ENCODE measurements at places on chromosomes 4 and X. TPM values are rescaled to one million over a fixed set of nuclear protein-coding genes. Genes with fewer than 3 reads are reported as not detected.

The AREG gene
- total RNA-seq, result 4.9 TPM

The MID1 gene
- 4.9 TPM for total RNA-seq

The UGT2B15 gene
- total RNA-seq, result 14.0 TPM

The MMGT1 gene
- 4.6 TPM for total RNA-seq

The RIPPLY1 gene
- total RNA-seq, result not detected

The RBM3 gene
- 184 TPM for total RNA-seq

The KIF4A gene
- total RNA-seq, result not detected

The ZNF518B gene
- total RNA-seq, result 2.3 TPM

The MAGEB1 gene
- total RNA-seq, result not detected

The SLC38A5 gene
- 83.8 TPM for total RNA-seq

The MAGEA10 gene
- total RNA-seq, result not detected

The AVPR2 gene
- 0.66 TPM for total RNA-seq

The SPOCK3 gene
- not detected for total RNA-seq

DNA sequence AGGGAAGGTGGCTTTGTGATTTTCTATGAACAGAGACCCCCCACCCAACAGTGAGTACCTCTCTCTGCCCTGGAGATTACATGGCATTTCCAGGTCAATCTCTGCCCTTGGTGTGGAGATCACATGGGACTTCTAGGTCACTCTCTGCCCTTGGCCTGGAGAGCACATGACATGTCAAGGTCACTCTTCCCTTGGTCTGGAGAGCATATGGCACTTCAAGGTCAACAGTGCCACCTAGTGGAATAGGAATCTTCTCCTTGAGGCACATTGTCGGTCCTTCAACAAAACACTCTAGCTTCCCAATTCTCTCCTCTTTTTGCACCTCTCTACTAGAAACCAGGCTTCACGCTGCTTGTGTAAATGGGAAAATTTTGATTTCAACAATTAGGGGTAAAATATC is 66.2 kb upstream of the TACR3 start:
- no peak overlapping the region for H3K27ac ChIP-seq
- no peaks in the 10 kb centered on the region for H3K36me3 ChIP-seq
- no peaks in the 10 kb centered on the region for H3K27me3 ChIP-seq
- H3K4me1 ChIP-seq, result no peaks in the 10 kb centered on the region
- no peak for DNase-seq
- H3K4me3 ChIP-seq, result no peak overlapping the region

DNA sequence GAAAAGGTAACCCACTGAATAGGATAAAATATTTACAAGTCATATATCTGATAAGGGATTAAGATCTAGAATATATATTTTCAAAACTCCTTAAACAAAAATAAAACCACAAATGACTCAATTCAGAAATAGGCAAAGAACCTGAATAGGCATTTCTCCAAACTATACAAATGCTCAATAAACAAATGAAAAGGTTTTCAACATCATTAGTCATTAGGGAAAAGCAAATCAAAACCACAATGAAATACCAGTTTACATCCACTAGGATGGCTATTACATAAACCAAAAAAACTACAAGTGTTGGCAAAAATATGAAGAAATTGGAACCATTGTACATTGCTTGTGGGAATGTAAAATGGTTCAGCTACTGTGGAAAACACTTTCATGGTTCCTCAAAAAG is 167.0 kb upstream of the GALNT7 start:
- peaks cover 6% of the 10 kb centered on the region for H3K4me1 ChIP-seq
- H3K27me3 ChIP-seq, result no peaks in the 10 kb centered on the region
- H3K36me3 ChIP-seq, result no peaks in the 10 kb centered on the region
- H3K27ac ChIP-seq, result no peak overlapping the region
- DNase-seq, result no peak
- no peak overlapping the region for H3K4me3 ChIP-seq

DNA sequence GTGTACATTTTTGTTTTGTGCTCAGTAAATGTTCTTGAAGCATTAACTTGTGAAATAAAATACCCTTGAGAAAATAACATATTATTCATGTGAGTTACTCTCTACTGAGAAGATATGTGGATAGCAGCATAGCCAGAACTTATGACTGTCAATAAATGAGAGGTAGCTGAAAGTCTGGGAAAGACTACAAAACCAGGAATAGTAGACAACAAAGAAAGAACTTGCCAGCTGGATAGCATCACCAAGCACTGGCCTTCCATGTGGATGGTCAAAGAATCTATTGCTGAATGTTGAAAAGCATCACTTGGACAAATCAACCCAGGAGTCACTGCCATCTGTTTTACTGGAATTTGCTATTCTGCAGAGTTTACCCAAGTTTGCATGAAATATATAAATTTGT is 650.0 kb upstream of the HTR2C start:
- H3K4me3 ChIP-seq, result no peak overlapping the region
- H3K27me3 ChIP-seq, result no peaks in the 10 kb centered on the region
- DNase-seq, result no peak

- no peaks in the 10 kb centered on the region for H3K27me3 ChIP-seq
- H3K4me3 ChIP-seq, result no peak overlapping the region
- H3K27ac ChIP-seq, result no peak overlapping the region
- H3K36me3 ChIP-seq, result no peaks in the 10 kb centered on the region
- DNase-seq, result no peak
- H3K4me1 ChIP-seq, result no peaks in the 10 kb centered on the region
Measured at GRCh38 chr4:111066447-111066846, 443.6 kb upstream of the PITX2 start.

DNA sequence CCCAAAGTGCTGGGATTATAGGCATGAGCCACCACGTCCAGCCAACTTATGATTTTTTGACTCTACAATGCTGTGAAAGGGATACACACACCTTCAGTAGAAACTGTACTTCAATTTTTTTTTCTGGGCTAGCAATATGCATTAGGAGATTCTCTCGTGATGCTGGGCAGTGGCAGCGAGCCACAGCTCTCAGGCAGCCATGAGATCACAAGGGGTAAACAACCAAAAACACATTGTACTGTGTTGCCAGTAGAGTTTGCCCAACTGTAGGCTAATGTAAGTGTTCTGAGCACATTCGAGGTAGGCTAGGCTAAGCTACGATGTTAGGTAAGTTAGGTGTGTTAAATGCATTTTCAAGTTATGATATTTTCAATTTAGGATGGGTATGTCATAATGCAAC is 25.7 kb downstream of the RAB33A start:
- H3K27me3 ChIP-seq, result no peaks in the 10 kb centered on the region
- no peaks in the 10 kb centered on the region for H3K36me3 ChIP-seq
- H3K27ac ChIP-seq, result no peak overlapping the region
- DNase-seq, result no peak
- no peaks in the 10 kb centered on the region for H3K4me1 ChIP-seq

- no peak overlapping the region for H3K27ac ChIP-seq
- no peaks in the 10 kb centered on the region for H3K4me1 ChIP-seq
- no peak overlapping the region for H3K4me3 ChIP-seq
- no peaks in the 10 kb centered on the region for H3K36me3 ChIP-seq
- DNase-seq, result no peak
- no peaks in the 10 kb centered on the region for H3K27me3 ChIP-seq
Measured at GRCh38 chr4:78218260-78218659, 161.1 kb downstream of the FRAS1 start.

- no peak overlapping the region for H3K4me3 ChIP-seq
- H3K4me1 ChIP-seq, result no peaks in the 10 kb centered on the region
- no peaks in the 10 kb centered on the region for H3K27me3 ChIP-seq
Measured at GRCh38 chrX:47579537-47579936, 2.7 kb upstream of the TIMP1 start.

DNA sequence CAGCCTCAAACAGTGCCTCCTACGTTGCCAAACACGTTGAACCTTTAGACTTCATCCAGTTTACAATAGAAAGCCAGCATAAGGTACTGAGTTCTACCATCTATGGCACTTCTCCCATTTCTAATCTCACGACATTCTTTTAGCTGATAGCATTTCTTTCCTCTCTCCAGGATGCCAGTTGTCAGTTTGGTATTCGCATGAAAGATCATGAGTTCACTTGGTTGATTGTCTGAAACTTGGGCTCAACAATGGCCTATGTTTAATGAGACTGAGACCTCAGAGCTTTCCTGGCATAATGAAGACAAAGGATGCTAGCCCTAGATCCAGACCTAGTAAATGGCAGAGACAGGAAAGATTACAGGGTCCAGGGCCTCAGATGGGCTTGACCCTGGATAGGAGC is 69.2 kb upstream of the SPRY1 start:
- no peaks in the 10 kb centered on the region for H3K27me3 ChIP-seq
- no peak overlapping the region for H3K4me3 ChIP-seq
- H3K27ac ChIP-seq, result no peak overlapping the region
- no peaks in the 10 kb centered on the region for H3K4me1 ChIP-seq
- DNase-seq, result no peak

GRCh38 chr4:102335616-102336015 is 9.7 kb downstream of the SLC39A8 start:
- H3K4me1 ChIP-seq, result peaks cover 35% of the 10 kb centered on the region
- no peaks in the 10 kb centered on the region for H3K36me3 ChIP-seq
- H3K27me3 ChIP-seq, result no peaks in the 10 kb centered on the region
- no peak overlapping the region for H3K27ac ChIP-seq

DNA sequence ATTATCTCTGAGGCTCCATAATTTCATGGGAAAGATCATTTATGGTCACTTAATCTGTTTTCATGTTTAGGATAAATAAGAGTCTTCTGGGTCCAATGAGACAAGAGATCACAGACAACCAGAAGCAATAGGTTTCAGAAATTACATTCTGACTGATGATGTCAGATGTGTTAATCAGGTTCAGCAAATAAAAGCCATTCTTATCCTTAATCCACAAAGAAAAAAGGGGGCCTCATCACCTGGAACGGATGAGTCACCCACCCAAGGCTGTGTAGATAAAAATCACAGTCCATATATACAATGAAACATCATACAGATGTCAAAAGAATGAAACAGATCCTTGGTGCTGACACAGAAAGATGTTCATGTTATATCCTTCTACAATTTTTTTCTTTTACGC is 36.6 kb downstream of the SYTL4 start:
- no peak overlapping the region for H3K27ac ChIP-seq
- H3K27me3 ChIP-seq, result no peaks in the 10 kb centered on the region
- H3K4me1 ChIP-seq, result no peaks in the 10 kb centered on the region
- H3K36me3 ChIP-seq, result no peaks in the 10 kb centered on the region
- no peak overlapping the region for H3K4me3 ChIP-seq
- no peak for DNase-seq

GRCh38 chrX:50988649-50989048 is 78.1 kb downstream of the BMP15 start:
- H3K27ac ChIP-seq, result no peak overlapping the region
- no peak overlapping the region for H3K4me3 ChIP-seq
- H3K36me3 ChIP-seq, result no peaks in the 10 kb centered on the region
- H3K4me1 ChIP-seq, result no peaks in the 10 kb centered on the region
- no peaks in the 10 kb centered on the region for H3K27me3 ChIP-seq

DNA sequence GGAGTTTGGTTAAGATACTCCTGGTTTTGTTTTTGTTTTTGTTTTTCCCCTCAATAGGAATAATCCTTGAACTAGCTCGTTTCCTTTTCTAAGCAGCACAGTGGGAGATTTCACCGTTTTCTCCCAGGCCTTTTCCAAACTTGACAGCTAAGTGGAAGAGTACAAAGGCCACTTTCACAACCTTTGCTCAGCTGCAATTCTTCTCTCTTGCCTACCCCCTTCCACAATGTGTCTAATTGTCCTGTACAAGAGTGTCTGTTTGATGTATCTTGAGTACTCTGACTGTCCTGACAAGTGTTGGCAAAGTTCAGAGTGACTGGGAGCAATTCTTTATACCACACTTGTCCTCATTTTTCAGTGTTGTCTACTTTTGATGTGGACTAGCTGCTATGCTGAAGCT is 674.3 kb upstream of the AMOT start:
- H3K27me3 ChIP-seq, result no peaks in the 10 kb centered on the region
- H3K4me1 ChIP-seq, result no peaks in the 10 kb centered on the region
- no peaks in the 10 kb centered on the region for H3K36me3 ChIP-seq
- H3K4me3 ChIP-seq, result no peak overlapping the region
- no peak overlapping the region for H3K27ac ChIP-seq

DNA sequence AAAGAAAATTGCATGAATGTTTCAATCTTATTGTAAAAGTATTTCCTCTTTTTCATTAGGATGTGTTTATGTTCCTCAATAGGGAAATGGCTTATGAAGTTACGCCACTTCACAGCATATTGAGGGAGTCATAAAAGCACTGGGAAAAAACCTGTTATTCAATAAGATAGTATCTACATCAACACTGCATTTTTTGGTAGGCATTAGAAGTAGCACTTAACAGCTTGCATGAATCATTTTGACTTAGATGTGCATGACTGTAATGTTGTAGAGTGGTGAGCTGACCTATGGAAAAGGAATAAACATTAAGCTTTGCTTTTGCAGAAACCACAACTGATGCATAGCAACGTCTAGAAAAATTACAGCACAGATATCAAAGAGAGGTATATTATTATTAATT is 111.2 kb upstream of the GRXCR1 start:
- no peaks in the 10 kb centered on the region for H3K36me3 ChIP-seq
- no peak overlapping the region for H3K27ac ChIP-seq
- no peaks in the 10 kb centered on the region for H3K27me3 ChIP-seq
- H3K4me3 ChIP-seq, result no peak overlapping the region

DNA sequence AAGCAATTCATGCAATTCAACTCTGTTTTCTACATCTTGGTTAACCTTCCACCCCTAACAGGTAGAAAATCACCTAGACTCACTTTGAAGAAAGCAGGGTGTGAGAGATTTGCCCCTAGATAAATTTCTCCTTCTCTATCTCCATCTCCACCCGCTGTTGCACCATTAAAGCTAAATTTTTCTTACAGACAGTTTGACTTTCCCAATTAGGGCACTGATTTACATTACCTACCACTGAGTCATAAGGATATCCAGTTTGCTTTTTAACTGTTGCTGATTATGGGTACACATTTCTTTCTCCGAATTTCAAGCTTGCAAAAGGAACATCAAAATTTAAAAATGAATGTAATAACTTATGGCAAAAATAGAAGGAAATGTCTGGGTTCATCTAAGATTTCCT is 13.0 kb downstream of the SLC7A11 start:
- H3K36me3 ChIP-seq, result no peaks in the 10 kb centered on the region
- no peaks in the 10 kb centered on the region for H3K27me3 ChIP-seq
- no peak overlapping the region for H3K27ac ChIP-seq
- no peak for DNase-seq
- peaks cover 4% of the 10 kb centered on the region for H3K4me1 ChIP-seq

DNA sequence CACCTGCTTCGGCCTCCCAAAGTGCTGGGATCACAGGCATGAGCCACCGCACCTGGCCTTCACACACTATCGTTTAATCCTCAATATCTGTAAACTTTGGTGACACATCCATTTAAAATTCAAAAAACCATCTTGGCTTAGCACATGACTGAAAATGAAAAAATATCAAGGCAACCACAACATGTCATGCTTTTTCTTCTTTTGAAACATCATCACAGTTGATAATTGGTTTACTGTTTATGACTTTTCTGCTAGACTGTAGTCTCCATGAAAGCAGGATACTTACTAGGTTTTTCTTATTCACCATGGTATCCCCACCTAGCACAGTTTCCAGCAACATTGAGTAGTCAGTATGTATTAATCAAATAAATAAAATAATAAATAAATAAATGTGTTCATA is 11.0 kb downstream of the GNRHR start:
- no peak overlapping the region for H3K27ac ChIP-seq
- H3K4me3 ChIP-seq, result no peak overlapping the region
- H3K27me3 ChIP-seq, result no peaks in the 10 kb centered on the region
- H3K36me3 ChIP-seq, result no peaks in the 10 kb centered on the region
- no peaks in the 10 kb centered on the region for H3K4me1 ChIP-seq

- H3K27ac ChIP-seq, result no peak overlapping the region
- H3K36me3 ChIP-seq, result no peaks in the 10 kb centered on the region
- DNase-seq, result no peak
- no peaks in the 10 kb centered on the region for H3K4me1 ChIP-seq
- H3K4me3 ChIP-seq, result no peak overlapping the region
Measured at GRCh38 chrX:101973066-101973465, 41.2 kb upstream of the ZMAT1 start.

GRCh38 chr4:80412322-80412721 is 76.8 kb downstream of the CFAP299 start:
- no peaks in the 10 kb centered on the region for H3K4me1 ChIP-seq
- no peak overlapping the region for H3K4me3 ChIP-seq
- DNase-seq, result no peak
- H3K27ac ChIP-seq, result no peak overlapping the region
- no peaks in the 10 kb centered on the region for H3K27me3 ChIP-seq
